ENCODE measurements at places on chromosomes 6 and 20. TPM values are rescaled to one million over a fixed set of nuclear protein-coding genes. Genes with fewer than 3 reads are reported as not detected.

ADGRB3 gene
- 1.8 TPM for total RNA-seq

RBBP9 gene
- 26.4 TPM for total RNA-seq

HSF2 gene
- 23.6 TPM for total RNA-seq

DDX43 gene
- not detected for total RNA-seq

SLC4A11 gene
- 2.0 TPM for total RNA-seq

TRIM10 gene
- total RNA-seq: not detected

GATA5 gene
- total RNA-seq: 3.8 TPM

CST2 gene
- not detected for total RNA-seq

DNA sequence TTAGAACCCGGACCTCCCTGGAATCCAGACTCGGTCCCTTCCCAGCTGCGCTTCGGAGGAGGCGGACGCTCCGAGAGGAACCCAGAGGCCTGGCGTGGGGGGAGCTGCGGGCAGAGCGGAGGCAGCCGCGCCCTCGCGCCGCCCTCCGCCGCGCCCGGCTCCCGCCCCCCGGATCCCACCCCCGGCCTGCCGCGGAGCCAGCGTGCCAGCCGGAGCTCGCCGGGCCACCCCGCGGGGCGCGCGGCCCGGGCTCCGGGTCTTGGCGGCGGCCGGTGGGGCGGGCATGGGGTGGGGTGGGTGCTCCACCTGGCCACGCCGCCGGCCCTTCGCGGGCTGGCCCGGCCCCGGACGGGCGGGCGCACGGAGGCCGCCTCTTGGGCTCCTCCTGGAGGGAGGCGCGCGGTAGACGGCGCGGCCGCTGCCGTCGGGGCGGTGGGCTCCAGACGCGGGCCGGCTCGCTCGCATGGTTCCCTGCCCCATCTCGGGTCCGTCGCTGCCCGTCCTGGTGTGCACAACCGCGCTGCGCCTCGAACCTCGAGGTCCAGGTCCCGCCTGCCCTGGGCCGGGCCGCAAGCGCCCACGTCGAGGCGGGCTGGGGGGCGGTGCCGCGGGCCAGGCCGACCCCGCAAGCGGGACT, 592 bp upstream of the CDYL start:
- peak; percentile 48 for DNase-seq

DNA sequence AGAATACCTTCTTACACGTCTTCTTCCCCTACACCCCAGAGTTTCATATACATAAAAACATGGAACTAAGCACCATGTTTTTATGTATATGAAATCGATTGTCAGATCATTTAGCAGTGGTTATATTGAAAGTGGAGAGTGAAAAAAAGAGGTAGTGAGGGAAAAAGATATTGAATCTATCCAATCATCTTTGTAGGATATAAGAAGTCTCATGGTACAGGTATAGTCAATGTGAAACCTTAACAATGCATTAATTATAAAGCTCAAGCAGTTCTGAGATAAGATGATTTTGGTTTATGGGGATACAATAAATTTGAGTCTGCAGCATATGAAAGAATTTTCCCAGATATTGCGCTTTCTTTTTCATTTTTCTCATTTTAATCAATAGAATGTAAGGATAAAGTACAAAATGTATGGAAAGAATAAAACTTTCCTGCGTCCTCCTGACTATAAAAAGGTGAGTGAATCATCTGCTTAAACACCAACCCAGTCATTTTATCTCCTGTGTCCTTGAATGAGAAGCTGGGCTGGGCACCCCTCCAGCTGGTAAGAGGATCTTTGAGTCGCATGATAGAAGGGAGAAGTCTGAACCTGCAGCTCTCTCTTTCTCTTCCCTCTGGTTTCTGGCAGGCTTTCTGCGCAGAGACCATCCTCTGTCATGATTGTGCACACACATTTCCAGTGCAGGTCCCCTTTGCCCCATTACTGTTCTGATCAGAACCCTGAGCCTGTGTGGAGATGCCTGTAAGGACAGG, 28.1 kb upstream of the AKIRIN2 start:
- DNase-seq: no peak

DNA sequence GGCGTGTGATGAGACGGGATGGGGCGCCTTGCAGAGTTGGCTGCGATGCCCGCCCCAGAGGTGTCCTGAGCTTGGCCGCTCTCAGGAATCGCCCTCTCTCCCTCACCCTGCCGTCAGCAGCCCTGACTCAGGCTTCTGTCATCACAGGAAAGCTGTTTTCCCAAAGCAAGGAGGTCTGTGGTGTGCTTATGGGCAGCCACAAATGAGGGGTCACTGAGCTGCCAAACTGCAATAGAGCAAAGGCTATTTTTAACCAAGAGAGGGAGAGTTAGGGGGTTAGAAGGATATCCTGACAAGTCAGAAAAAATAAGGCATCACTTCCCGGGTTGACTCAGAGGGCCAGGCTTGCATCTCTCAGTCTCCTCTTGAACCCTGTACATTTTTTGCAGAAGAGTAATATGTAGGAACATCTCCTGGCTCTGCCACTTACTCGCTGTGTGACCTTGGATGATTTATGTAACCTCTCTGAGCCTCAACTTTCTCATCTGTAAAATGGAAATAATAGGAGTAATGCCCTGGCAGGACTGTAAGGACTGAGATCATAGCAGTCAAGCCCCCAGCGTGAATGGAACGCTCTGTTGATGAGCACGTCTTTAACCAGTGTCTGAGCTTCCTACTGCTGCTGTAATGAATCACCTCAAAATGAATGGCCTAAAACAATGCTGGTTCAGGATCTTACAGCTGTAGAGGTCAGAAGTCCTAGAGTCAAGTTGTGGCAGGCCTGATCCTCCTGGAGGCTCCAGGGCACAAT, 181.9 kb downstream of the NFATC2 start:
- DNase-seq: no peak

GRCh38 chr6:431986-432385, 40.4 kb downstream of the IRF4 start:
- DNase-seq: no peak

DNA sequence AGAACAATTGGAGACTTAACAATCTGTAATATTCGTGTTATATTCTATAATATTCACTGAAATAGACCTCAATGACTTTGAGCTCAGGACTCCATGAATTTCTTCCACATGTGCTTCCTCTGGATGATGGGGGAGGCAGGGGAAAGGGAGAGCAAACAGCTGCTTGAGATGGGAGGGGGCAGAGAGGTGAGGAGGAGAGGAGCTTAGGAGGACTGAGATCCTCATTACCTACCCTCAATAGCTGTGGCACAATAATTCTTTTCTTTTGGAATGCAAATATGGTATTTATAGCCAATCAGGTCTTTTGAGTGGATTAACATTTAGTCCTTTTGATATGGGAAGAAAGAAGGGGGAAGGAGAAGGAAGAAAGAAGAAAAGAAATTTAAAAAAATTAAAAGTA, 64.1 kb upstream of the ZNF217 start:
- no peak for DNase-seq

DNA sequence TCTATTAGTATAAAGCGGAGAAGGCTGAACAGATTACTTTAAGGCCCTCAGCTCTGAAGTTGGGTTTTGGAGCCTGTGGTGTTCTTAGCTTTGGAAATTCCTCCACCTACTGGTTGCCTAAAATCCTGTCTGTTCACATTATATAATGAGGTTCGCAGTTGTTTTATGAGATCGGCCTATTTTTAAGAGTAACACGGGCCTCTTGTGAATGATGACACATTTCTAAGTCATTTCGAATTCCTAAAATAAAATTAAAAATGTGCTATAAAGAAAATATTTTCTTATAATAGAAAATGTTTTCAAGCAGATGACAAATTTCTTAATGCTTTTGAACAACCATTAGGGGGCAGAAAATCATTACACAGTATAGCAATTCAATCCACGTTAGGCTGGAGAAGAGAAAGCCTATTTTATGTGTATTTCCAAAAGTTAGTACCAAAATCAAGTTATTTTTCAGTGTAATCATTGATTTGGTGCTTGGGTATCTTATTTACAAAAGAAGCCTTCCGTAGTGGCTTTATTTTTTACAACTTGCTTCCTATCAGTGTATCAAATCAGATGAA, 15.8 kb upstream of the FAM8A1 start:
- DNase-seq: no peak

DNA sequence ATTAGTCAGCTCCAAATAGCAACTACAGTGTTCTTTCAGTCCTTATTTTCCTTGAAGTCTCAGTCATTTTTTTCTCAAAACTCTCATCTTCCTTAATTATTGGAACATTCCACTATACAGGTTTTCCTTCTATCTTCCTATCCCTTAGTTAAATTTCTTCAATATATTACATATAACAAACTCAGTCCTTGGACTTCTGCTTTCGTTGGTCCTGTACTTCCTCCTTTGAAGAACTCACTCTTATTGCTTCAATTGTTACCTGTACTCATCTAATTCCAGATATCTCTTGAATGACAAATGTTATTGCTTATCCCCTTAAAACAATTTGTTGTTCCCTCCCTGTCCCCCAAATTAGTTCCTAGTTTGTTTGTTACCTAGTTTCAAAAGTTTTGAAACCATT, 67.7 kb upstream of the NOTCH4 start:
- no peak for DNase-seq

DNA sequence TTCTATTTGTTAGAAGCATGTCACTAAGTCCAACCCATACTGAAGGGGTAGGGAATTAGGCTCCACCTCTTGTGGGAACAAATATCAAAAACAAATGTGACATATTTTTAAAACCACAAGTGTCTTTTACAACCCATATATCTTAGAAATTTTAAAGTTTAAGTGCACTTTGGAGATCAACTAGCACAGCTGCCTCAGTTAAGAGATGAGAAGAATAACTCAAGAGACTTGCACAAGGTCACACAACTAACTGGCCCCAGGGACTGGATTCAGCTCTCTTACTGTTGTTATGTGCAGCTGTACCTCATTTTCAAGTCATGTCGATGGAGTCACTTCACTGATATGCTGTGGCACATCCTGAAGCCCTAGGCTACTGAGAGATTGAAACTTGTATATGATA, 102.9 kb upstream of the BMP2 start:
- DNase-seq: no peak

- DNase-seq: peak; percentile 46
These were observed 641 bp downstream of the TEAD3 start for GRCh38 chr6:35496036-35496840.

- no peak for DNase-seq
These were observed 622.6 kb downstream of the EPM2A start for GRCh38 chr6:145112711-145113148.

DNA sequence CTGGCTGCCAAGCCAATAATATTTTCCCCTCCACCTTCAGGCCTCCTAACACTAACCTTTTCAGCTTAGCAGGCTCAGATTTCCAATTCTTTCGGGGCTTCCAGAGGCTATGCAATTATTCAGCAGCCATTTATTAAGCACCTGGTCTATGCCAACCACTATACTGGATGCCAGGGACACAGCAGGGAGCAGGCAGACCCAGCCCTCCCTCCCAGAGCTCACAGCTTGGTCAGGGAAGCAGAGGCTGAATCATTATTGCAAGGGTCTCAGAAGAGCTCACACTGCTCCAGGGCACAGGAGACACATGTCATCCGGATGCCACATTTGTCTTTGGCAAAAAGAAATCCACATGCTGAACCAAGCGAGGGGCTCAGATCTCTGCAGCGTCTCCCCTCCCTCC, 1.3 kb downstream of the BPIFB1 start:
- DNase-seq: no peak

GRCh38 chr6:81736428-81736827, 16.1 kb downstream of the TENT5A start:
- no peak for DNase-seq

DNA sequence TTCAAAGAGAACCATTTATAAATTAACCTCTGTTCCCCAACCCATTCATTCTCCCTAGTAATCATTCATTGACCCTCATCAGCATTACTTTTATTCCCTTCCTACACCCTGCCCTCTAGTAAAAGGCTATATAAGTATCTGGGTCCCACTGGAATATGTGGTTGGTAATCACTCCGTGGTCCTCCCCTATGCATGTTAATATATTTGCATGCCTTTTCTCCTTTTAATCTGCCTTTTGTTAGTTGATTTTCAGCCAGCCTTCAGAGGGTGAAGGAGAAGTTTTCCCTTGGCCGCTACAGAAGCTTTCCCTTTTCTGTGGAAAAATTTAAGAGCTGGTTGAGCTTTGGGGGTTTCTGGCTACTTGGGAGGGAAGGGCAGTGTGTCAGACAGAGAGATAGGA, 585.6 kb downstream of the UTRN start:
- no peak for DNase-seq

GRCh38 chr6:159788276-159788675, 1.1 kb downstream of the TCP1 start:
- no peak for DNase-seq

GRCh38 chr6:109788687-109789086, 97.6 kb downstream of the FIG4 start:
- DNase-seq: no peak

DNA sequence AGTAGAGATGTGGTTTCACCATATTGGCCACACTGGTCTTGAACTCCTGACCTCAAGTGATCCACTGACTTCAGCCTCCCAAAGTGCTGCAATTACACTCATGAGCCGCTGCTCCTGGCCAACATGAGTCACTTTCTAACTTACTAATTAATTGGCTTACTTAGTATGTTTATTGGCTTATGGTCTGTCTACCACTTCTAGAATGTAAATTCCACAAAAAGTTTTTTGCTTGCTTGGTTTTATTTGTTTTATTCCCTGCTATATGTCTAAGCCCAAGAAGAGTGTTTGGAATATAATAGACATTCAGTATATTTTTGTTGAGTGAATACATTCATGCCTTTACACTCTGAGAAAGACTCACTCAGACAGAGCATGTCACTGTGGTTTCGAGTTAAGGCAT, 86.0 kb downstream of the SAMD3 start:
- no peak for DNase-seq

- no peak for DNase-seq
These were observed 76.2 kb upstream of the BCLAF1 start for GRCh38 chr6:136365776-136366354.

- no peak for DNase-seq
These were observed 268.9 kb upstream of the HS3ST5 start for GRCh38 chr6:114611696-114612095.

DNA sequence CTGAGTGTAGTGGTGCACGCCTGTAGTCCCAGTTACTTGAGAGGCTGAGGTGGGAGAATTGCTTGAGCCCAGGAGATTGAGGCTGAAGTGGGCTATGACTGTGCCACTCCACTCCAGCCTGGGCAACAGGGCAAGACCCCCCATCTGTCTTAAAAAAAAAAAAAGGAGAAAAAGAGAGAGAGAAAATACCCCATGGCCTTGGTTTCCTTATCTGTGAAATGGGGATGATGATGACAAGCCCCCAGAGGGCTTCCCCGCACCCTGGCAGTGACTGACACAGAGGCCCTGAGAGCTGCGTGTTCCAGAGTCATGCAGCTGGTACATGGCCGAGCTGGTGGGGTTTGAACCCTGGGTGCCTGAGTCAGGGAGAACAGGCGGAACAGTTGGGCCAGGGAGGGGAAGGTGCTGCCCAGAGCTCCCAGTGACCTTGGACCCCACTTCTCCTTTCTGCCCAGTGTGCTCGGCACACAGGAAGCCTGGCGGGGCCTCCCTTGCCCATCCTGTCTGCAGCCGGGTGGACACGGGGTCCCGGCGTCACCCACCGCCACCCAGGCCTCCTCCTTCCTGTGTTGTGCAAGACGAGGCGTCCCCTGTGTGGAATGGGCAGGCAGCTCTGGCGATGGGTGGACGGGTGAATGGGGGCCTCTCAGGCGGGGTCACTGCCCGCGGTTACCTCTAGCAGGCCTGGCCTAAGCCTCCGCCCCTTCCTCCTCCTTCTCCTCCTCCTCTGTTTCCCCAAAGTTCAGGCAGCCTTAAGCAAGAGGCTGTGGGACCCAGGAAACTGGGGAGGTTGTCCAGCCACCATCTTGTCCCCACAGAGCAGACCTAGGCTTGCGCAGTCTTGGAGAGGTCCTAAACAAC, 84.2 kb downstream of the CEBPB start:
- DNase-seq: no peak
